ENCODE measurements at places on chromosomes 7 and 10.
A peak's percentile ranks its signal among the peaks of the same experiment; 100 is the strongest.

GRCh38 chr7:72023926-72024325 lies 388.2 kb downstream of the CALN1 start:
- no peak for DNase-seq

DNA sequence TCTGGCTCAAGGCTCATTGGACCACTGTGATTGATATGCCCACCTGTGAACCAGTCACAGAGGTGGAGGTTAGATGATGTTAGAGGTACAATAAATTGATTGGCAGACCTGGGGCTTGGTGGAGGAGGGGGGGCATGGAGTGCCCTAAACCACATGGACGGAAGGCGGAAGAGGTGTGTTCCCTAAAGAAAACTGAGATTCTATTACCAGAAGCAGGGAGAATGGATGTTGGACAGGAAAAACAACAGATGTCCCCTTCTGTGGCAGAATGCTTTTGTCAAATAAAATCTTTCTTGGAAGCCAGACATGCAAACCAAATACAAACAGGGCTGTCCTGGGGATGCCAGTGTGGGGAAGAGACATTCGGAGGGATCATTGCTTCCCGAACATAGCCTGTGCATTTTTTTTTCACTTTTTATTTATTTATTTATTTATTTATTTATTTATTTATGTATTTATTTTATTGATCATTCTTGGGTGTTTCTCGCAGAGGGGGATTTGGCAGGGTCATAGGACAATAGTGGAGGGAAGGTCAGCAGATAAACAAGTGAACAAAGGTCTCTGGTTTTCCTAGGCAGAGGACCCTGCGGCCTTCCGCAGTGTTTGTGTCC lies 433.9 kb downstream of the RPS24 start:
- DNase-seq: no peak

- DNase-seq: no peak
Observed at GRCh38 chr10:44552726-44553125, 167.8 kb upstream of the CXCL12 start.

DNA sequence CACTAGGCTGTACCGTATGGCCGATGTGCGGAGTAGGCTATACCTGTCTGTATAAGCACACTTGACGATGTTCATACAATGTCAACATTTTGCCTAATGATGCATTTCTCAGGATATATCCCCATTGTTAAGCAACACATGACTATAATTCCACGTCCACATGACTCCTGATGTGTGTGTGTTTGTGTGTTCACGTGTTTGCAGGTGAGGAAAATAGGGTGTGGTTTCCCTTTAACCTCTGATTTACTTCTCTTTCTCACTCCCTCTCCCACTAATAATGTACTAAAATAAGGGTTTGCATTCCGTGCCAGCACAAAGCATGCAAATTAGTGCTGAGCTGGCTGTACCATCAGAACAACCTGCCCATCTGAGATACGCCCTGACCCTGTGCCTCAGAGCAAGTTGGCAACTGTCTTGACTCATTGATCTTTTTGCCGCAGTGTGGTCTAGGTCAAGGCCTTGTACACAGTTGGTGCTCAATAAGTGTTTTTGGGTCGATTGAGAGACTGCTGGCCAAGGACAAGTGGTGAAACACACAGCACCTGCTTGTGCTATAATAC lies 64.6 kb upstream of the DOCK1 start:
- DNase-seq: no peak

- no peak for DNase-seq
Observed at GRCh38 chr10:125708971-125709503, 10.5 kb upstream of the EDRF1 start.

GRCh38 chr7:76259124-76260093 lies 43.1 kb upstream of the HSPB1 start:
- no peak for DNase-seq

- no peak for DNase-seq
Observed at GRCh38 chr10:75565286-75566251, 134.1 kb downstream of the LRMDA start.

- DNase-seq: no peak
Observed at GRCh38 chr7:3280946-3281656, 20.0 kb upstream of the SDK1 start.

- DNase-seq: peak; percentile 54
Observed at GRCh38 chr10:118423800-118424442, 81.8 kb upstream of the FAM204A start.

DNA sequence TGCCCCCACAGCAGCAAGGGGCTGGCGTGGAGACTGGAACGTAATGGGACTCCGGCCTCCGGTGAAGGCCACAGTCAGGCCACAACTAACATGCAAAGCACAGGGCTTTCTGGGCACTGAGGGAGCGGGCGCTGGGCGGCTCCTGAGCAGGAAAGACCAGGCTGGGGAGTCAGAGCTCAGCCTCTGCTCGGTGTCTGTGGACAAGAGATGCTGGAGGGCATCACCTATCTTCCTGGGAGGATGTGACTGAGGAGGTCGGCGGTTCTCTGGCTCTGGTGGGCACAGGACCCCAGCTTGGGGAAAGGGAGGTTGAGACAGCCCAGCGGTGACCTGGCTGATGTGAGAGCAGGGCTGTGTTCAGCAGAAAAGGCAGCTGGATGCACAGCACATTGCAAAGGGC lies 11.7 kb downstream of the CNPY1 start:
- no peak for DNase-seq

DNA sequence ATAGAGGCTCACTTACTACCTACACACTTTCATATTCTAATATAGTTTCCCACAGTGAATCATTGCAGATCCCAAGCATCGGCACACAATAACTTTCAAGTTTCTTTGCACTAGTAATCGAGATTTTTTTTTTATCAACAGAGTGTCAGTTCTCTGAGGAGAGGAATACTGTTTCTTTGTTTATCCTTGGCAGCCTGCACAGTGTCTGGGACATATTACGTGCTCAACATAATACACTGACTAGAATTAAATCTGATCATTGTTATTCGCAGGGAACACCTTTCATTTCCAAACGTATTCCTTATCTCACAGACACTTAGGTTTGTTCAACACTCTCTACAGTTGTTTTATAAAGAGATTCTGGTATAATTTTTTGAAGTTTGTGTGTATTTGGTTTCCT lies 95.3 kb downstream of the CACNA2D1 start:
- DNase-seq: no peak

DNA sequence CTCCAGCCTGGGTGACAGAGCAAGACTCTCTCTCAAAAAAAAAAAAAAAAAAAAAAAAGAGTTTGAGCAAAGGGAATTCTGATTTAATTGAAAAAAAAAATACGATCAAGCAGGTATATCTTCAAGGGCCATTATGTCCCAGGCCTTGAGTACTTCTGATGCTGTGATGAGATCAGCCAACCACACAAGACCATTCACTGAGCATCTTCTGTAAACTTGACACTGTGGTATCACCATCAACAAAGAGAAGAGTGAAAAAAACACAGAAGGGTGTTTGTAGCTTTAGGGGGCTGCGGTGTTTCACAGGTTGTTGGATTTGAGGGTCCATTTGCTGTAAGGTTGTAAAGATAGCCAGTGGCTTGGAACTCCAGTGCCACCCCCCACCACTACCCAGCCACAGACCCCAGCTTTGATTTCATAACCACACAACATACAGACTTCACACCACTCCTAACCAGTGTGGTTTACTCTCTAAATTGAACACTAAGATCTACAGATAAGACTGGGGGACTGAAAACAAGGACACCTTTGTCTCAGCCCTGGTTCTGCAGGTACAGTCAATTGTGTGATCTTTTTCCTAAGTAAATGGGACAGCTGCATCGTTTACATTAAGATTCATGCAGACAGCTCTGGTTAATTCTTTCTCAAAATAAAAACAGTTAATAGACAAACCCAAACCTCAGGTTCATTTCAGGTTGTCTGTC lies 66.4 kb downstream of the CDC123 start:
- no peak for DNase-seq

- no peak for DNase-seq
Observed at GRCh38 chr7:155652156-155653114, 8.0 kb downstream of the RBM33 start.

GRCh38 chr10:127905001-127905847 lies 1.7 kb upstream of the PTPRE start:
- DNase-seq: no peak

DNA sequence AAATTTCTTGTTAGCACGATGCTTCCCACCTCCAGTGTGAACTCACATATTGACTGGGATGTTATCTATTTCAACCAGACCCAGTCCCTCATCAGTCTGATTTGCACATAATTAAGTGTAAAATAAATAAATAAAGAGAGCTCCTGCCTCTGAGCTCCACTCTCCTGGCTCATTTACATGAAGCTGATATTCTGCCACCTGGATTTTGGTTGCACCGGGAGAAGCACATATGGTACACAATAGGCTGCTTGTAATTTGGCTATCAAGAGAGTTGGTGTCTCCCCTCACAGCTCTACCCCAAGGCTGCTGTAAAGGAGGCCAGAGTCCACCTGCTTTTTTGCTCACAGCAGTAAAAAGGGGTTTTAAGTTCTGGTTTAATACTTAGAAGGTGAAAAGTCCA lies 610.5 kb downstream of the KCNMA1 start:
- peak; percentile 2 for DNase-seq

DNA sequence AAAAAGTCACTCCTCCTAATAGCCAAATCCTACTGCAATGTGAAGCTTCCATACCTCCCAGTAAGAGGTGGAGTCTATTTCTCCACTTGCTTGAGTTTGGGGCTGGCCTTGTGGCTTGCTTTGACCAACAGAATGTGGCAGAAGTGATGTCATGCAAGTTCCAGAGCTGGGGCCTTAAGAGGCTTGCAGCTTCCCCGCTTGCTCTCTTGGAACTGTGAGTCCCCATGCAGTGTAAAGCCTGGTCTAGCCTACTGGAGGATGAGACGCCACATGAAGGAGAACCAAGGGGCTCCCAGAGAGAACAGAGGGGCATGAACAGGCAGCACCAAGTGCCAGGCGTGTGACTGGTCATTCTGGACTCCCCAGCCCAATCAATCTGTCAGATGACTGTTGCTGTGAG lies 58.6 kb upstream of the OPALIN start:
- DNase-seq: no peak
